CD4-positive, alpha-beta T cell treated with Interleukin-17A for 4 hours (primary cell): ENCODE measurements at places on chromosomes 12 and 14.

GRCh38 chr14:51963286-51963685, 26.1 kb upstream of the RTRAF start:
- no peak for DNase-seq

GRCh38 chr12:52130711-52131110, 51.2 kb downstream of the SMIM41 start:
- no peak for DNase-seq

- no peak for DNase-seq
These were observed 8.8 kb downstream of the EIF2B2 start for GRCh38 chr14:75011356-75011994.

GRCh38 chr12:98894412-98895085, 249.5 kb downstream of the APAF1 start:
- DNase-seq, result no peak

DNA sequence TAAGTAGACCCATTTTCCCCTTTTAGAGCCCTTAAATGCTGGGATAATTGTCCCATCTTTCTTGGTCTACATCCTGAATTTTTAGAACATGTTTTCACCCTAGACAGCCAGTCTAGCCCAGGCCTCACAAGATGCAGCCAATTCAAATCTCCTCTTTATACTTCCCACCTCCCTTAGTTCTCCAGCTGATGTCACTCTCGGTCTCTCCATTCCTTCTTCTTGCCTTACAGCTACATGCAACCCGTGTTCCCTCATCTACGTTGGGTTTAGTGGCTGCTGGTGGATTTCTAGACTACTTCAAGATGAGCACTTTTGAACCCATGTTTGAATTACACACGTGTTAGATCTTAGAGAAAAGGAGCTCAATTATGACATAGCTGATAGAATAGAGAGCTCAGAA, 132.0 kb downstream of the PPM1H start:
- no peak for DNase-seq

- DNase-seq, result no peak
These were observed 8.6 kb upstream of the ALDH2 start for GRCh38 chr12:111758120-111758561.

- peak; percentile 52 for DNase-seq
These were observed 900 bp downstream of the C2CD5 start for GRCh38 chr12:22543246-22544037.

DNA sequence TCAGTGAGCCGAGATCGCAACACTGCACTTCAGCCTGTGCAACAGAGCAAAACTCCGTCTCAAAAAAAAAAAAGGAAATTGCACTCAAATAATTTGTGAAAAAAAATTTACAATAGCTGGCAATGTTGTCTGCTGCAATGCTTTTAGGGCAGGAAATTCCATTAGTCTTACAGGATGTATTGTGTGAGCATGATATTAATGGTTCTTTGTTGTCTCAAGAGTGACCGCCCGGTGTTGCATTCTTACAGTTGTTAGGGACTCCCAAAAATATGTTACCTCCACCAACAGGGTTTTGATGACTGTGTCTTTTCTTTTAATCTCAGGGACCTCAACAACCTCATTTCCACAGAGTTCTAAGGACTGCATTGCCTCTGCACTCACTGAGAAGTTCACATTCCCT, 44.8 kb downstream of the PZP start:
- DNase-seq, result no peak

- no peak for DNase-seq
These were observed 117.3 kb downstream of the TXNDC16 start for GRCh38 chr14:52434955-52435354.

GRCh38 chr14:36075203-36075602, 101.3 kb downstream of the PTCSC3 start:
- no peak for DNase-seq

- DNase-seq, result no peak
These were observed 110.4 kb downstream of the DAD1 start for GRCh38 chr14:22478670-22479069.

- no peak for DNase-seq
These were observed 16.9 kb downstream of the CCDC88C start for GRCh38 chr14:91400696-91401095.

DNA sequence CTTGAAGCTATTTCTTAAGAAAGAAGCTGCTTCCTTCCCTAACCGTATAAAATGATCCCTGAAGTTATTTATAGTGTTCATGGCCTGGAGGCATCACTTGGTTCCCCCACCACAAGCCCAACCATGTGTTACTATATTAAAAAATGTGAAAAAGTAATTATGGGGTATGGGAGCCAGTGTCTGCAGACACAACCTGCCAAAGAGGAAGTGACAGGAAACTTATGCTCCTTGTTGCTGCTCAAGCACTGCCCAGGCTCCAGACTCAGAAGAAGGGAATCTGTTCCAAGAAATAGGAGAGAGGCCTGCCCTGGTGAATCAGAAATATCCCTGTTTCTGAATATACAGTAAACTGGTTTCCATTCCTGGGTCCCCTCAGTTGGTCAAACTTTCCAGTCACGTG, 217.2 kb upstream of the BMP4 start:
- no peak for DNase-seq

- DNase-seq, result no peak
These were observed 130.7 kb downstream of the DIO2 start for GRCh38 chr14:80080601-80081000.

DNA sequence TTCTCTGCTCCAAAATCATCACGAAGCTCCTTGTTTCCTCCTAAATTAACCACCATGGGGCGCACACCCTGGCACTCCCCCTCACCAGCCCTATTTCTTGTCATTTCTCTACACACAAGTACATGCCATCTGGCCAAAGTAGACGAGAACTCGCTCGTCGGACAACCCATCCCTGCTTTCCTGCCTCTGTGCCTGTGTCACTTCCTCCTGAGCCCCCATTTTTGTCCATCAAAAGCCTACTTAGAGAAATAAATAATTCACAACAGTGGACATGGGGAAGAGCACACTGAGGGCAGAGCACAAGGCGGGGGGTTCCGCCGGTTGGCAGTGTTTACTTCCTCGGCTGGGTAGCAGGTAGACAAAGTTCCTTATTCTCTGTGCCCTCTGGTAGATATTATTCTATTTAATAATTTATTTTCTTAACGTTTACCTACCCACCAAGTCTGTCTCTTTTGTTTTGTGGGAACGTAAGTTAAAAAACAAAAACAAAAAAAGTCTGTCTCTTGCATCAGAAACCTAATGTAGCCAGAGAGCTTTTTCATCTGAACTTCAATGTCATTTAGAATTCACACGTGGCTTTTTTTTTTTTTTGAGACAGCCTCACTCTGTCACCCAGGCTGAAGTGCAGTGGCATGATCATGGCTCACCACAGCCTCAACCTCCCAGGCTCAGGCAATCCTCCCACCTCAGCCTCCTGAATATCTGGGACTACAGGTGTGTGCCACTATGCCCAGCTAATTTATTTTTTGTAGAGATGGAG, 6.0 kb downstream of the VPS37B start:
- DNase-seq, result no peak
